AG09319 (cell line): ENCODE measurements at places on chromosomes 2 and 18.
A peak's percentile ranks its signal among the peaks of the same experiment; 100 is the strongest.

GRCh38 chr2:43455731-43456642 lies 139.9 kb downstream of the THADA start:
- no peak for DNase-seq

DNA sequence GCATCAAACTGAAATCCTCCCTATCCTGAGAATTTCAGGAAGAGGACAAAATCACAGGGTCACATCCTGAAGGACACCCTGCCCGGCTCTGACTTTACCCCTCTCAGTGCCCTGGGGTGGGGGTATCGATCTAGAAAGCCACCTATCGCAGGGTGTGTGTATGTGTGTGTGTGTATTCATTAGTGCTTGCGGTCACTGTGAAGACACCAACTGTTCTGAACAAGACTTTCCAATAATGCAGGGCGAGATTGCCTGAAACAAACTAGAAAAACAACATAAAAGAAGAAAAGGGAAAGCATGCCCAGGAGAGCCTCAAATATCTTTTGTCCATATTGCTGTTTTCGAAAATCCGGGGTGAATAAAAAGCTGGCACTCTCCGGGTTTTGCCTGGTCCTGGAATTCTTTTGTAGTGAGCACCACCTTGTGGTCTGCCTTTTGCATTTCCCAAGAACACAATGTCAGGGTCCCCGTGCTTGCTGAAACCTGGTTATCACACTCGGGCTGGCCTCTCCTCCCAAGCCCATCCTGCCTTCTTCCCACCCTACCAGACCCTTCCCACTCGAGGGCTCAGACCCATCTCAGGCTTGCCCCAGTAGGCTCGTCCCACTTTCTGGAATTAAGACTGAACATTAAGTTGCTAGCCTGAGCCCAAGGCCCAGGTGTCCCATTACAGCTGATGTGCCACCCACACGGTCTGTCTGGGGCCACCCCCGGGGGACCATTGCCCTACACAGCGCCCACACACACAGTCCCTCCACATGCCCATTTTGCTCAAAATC lies 25.0 kb upstream of the COPS8 start:
- peak; percentile 56 for DNase-seq

DNA sequence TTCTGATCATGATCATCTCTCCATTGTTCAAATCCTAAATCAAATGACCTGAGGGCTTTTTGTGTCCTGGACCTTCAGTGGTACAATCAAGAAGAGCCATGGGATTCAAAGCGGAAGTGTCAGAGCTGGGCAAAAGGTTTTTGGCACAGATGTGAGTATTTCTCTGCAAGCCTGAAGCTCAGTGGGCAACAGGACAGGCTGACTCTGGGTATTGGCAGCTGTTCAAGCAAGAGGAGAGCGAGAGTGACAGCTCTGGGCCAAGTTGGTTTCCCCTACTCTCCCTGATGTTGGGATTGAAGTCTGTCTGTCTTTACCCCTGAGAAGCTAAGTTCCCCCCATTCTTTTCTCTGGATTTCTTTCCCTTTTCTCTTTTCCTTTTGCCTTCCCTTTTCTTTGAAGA lies 33.3 kb downstream of the DSEL start:
- no peak for DNase-seq

- DNase-seq = no peak
Measured at GRCh38 chr2:241843321-241844065, 15.2 kb downstream of the PDCD1 start.

GRCh38 chr2:32783469-32783868 lies 155.6 kb downstream of the TTC27 start:
- no peak for DNase-seq

DNA sequence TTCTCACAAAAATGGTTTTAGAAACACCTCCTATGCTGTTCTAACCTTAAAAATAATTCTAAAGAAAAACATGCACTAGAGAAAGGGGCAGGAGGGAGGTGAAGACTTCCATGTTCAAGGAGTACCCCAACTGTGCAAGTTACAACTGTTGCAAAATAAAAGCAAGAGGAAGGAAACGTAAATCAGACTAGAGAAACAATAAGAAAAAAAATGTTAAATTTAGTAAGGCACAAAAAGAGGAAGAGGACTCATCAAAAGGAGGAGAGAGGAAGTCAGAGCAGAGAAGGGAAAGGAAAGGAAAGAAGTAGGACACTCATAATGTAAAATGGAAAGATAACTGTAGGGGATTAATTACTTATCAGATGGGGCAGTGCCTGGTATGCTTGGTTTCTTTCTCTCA lies 34.1 kb downstream of the RAPH1 start:
- no peak for DNase-seq

GRCh38 chr2:160565099-160565845 lies 71.7 kb upstream of the RBMS1 start:
- no peak for DNase-seq

- no peak for DNase-seq
Measured at GRCh38 chr2:63034526-63034925, 16.1 kb upstream of the OTX1 start.

DNA sequence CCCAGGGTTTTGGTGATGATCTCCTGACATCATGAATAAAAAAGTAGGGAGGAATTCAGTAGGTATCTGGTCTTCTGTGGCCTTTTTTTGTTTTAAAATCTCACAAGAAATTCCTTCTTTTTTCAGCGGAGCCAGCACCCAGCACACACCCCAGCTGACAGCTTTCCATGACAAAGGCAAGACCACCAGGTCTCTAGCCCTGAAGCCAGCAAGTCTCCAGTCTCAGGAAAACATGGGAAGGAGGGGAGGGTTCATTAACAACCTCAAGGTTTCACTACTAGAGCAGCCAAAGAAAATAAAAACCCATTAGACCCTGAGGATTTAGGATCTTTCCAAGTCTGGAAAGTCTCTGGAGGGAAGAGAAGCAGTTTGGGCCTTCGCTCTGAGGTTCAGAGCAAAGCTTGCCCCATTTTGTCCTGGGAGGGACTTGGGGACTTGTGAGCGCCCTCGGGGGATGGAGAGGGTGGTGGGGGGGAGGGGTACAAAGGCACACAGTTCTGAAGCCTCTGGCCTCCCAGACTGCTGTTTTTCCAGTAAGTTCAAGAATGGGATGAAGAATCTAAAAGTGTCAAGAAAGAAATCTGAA lies 9.0 kb downstream of the FOXI3 start:
- no peak for DNase-seq

- peak; percentile 75 for DNase-seq
Measured at GRCh38 chr2:64311948-64312621, 141.9 kb upstream of the LGALSL start.

DNA sequence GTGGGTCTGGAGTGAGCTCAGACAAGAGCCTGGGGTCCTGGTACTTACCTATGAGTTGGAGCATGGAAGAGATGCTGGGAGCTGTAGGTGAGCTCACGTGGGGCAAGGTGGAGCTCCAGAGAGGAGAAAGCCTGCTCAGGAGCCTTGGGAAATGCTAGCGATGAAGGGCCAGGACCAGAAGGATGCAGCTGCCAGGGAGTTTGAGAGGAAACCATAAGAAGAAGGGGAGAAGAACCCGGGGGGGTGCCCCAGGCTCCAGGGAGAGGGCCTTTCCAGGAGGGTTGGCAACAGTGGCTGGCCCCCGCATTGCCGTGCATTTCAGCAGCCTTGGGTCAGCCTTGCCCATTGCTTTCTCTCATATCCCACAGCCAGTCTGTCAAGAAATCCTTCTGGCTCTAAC lies 268.7 kb downstream of the GLI2 start:
- no peak for DNase-seq

DNA sequence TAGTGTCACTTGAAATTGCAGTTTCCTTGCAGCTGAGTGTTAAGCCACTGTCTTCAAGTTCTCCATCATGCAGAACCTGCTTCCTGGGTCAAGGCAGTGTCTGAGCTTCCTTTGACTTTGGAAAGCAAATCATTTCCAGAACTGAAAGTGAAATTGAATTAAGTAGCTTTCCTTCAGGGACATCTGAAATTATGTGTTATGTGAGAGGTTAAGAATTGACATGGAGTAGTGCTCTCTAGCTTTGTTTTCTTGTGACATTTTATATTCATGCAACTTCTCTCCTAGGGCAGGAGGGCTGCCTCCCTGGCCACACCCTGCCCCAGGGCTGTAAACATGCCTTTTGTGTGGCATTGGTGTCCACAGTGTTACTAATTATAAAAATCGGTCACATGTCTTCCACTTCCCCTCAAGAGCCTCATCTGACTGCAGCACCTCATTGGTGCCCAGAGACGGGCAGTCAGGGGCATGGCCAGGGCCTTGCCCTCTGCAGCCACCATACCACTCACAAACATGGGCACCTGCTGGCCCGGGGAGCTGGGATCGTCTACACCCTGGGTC lies 14.4 kb downstream of the RAB12 start:
- DNase-seq = no peak

GRCh38 chr2:29544917-29545316 lies 376.5 kb downstream of the ALK start:
- DNase-seq = no peak

GRCh38 chr18:41647914-41648313 lies 307.1 kb upstream of the PIK3C3 start:
- no peak for DNase-seq

- DNase-seq = no peak
Measured at GRCh38 chr2:130871843-130872740, 35.4 kb downstream of the ARHGEF4 start.

DNA sequence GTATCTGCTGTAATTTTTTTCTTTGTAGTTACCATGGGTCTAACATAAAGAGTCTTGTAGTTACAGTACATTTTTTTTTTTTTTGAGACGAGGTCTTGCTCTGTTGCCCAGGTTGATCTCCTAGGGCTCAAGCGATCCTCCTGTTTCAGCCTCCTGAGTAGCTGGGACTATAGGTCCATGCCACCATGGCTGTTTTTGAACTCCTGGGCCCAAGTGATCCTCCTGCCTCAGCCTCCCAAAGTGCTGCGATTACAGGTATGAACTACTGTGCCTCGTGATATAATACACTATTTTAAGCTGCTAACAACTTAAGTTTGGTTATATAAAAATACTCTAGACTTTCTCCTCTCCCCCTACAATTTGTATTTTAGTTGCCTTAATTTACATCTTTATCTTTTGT lies 46.3 kb downstream of the ASB1 start:
- DNase-seq = no peak

GRCh38 chr2:187655001-187655400 lies 100.8 kb upstream of the TFPI start:
- no peak for DNase-seq

DNA sequence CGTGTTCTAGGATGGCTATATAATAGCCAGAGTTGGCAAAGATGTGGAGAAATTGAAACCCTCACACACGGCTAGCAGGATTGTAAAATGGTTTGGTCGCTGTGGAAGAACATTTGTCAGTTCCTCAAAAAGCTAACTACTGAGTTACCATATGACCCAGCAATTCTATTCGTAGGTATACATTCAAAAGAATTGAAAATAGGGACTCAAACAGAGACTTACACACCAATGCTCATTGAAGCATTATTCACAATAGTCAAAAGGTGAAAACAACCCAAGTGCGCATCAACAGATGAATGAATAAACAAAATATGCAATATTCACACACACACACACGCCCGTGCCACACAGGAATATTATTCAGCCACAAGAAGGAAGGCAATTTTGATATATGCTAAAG lies 98.7 kb downstream of the PLA2R1 start:
- DNase-seq = no peak

- no peak for DNase-seq
Measured at GRCh38 chr2:135744760-135745314, 3.2 kb downstream of the UBXN4 start.

DNA sequence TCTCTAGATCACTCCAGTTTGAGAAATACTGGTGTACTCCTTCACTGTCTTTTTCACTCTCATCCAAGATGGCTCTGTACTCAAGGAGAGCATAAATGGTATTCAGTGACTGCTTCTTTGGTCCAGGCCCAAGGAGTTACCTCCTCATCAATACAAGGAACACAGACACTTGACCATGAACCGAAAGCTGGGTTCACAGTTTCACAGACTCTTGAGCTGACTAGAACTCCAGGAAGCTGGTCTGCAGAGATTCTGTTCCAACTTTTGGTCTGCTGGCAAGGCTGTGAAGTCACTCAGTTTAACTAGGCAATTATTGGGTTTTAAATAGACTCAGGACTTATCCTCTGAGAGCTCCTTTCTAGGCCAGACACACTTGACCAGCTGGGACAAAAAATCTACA lies 7.4 kb upstream of the IGFBP5 start:
- no peak for DNase-seq
